ENCODE measurements at places on chromosomes 16 and 17.

- no peak for DNase-seq
These were observed 10.8 kb upstream of the LGALS3BP start for GRCh38 chr17:78990349-78991016.

DNA sequence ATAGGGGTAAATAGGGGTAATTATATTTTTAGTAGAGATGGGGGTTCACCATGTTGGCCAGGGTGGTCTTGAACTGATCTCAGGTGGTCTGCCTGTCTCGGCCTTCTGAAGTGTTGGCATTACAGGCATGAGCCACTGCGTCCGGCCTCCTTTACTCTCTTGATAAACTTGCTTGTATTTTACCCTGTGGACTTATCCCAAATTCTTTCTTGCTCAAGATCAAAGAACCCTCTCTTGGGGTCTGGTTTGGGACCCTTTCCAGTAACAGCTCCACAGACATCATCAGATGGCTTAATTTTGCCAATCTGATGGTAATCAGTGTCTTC, 5.6 kb upstream of the C1QTNF1 start:
- no peak for DNase-seq

DNA sequence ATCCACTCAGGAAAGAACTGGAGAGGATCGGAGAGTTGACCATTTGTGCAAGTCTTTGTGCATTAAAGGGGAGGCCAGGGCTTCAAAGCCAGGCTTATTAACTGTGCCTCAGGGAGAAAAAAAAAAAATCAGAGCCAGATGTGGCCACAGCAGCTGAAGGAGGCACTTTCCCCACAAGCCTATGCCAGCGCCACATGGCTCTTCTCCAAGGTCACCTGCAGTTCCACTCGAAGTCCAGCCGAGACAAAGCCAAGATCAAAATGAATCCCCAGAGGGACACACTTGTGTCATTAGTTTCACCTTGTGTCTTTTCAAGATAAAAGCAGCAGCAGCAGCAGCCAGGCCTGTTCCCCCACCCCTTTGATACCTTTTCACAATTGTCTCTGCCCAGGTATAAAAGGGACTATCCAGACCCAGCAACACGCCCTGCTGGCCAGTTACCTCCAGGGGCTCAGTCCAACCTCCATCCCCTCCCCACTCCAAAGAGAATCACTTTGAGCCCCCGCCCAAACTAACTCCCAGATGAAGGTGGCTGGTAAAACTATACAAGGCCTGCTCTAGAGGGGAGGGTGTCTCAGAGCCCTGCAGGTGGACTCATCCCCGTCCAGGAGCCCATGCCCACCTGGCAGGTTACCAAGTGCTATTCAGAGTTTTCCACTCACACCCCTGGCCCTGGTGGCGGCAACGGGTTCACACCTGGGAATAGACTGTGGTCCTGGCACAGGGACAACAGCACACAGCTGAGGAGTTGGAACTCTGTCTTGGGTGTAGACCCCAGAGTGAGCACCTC, 29.2 kb downstream of the AXIN2 start:
- DNase-seq, result no peak

DNA sequence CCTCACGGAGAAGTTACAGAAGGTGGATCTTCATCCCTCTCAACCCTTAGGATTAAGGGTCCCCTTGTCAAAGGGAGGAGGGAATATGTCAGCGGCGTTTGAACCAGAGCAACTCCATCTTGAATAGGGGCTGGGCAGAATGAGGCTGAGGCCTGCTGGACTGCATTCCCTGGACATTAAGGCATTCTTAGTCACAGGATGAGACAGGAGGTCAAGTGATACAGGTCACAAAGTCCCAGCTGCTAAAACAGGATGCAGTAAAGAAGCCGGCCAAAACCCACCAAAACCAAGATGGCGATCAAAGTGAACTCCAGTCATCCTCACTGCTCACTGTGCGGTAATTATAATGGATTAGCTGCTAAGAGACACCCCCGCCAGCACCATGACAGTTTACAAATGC, 36.7 kb downstream of the RBFOX3 start:
- no peak for DNase-seq

GRCh38 chr17:37212179-37212578, 163.6 kb upstream of the C17orf78 start:
- DNase-seq, result no peak

DNA sequence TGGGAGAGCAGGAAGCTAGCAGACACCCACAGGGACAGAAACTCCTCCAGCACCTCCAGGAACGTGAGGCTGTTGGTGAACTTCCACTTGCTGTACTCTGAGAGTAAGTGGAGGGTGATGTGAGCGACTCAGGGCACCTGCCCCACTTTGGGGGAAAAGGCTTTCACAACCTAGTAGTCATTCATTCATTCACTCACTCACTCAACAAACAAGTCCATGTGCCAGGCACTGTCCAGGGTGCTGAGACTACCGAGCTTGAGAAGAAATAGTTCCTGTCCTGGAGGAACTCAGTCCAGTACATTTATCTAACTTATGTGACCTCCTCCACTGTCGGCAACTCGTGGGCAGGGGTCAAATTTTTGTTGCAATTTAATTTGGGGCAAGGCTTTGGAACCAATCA, 26.6 kb downstream of the LGALS9 start:
- no peak for DNase-seq

GRCh38 chr17:49862781-49863331, 15.0 kb upstream of the TAC4 start:
- no peak for DNase-seq

GRCh38 chr17:40909351-40909750, 24.3 kb upstream of the KRT20 start:
- DNase-seq, result peak; percentile 56

- peak; percentile 26 for DNase-seq
These were observed 919.1 kb upstream of the EEF2KMT start for GRCh38 chr16:6016530-6017184.

GRCh38 chr16:49482690-49483089, 109.1 kb downstream of the C16orf78 start:
- DNase-seq, result no peak

GRCh38 chr17:82915010-82915756, 75.4 kb upstream of the ZNF750 start:
- DNase-seq, result peak; percentile 55

DNA sequence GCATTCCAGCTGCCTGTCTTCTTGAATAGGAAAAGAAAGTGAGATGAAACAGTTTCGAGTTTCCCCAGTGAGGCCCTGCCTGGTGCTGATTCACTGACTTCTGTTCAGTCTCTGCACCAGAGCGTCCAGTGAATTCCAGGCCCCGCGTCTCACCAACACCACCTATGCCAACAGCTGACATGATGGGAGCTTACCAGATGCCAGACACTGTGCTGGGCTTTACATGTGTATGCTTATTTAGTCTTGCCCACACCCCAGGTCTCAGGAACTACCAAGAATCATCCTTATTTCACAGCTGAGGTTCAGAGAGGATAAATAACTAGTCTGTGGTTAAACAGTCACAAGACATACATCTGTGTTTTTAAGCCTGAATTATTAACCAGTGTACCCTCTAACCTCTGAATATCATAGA, 29.1 kb upstream of the IRX6 start:
- no peak for DNase-seq

- DNase-seq, result no peak
These were observed 89.0 kb downstream of the SYCE1L start for GRCh38 chr16:77288222-77288621.

DNA sequence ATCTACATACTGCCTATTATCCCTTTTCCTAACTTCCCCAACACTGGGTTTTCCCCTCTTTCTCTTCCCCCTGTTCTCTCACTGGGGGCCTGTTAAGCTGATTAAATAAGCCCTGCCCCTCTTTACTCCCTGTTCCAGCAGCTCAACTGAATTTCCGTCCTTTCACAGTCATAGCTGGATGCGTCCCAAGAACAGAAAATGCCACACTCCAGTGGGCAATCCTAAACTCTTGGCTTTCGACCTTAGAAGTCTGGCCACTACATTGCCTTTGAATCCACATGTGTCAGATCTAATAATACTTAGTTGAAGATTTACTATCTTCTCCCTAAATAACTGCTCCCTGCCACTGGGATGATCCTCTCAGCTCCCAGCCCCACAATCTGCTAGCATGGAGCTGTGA, 34.5 kb downstream of the KCNJ16 start:
- DNase-seq, result no peak

GRCh38 chr16:6111390-6111789, 1013.8 kb upstream of the EEF2KMT start:
- no peak for DNase-seq

GRCh38 chr16:88810912-88811768, 588 bp downstream of the APRT start:
- DNase-seq, result peak; percentile 88

GRCh38 chr16:65111306-65111705, 10.6 kb downstream of the CDH11 start:
- DNase-seq, result no peak

DNA sequence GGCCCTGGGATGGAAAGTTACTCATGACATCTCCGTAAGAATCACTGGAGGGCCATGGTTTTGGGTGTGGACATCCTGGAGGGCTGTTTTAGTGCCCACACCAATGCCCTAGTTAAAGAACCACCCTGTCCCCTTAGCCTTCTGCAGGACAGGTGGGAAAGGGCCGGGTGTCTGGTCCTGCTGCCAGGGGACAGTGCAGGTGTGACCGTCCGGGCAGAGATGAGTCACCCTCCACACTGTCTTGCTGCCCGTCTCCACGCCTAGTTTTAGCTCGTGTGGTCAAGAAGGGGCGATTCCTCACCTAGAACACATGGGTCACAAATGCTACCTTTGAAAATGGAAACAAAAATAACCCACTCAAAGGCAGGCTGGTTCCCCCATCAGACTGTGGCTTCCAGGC, 17.0 kb downstream of the CEP295NL start:
- DNase-seq, result no peak

DNA sequence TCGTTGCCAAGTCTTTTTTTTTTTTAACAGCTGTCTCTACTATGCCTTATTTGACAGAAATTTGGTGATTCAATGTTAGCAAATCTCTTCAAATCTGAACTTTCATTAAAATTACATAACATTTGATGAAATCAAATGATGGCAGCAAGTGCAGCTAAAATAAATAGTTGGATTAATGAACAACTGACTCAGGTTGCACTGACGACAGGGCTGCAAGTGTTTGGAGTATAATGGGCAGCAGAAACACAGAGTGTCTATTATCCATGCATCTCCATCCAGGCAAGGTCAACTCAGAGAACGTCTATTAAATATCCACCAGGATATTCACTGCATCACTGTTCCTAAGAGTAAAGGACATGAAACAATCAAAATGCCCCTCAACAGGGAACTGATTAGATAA, 109.8 kb downstream of the SLC39A11 start:
- no peak for DNase-seq

GRCh38 chr17:77189148-77189547, 48.4 kb downstream of the SEC14L1 start:
- DNase-seq, result peak; percentile 64

DNA sequence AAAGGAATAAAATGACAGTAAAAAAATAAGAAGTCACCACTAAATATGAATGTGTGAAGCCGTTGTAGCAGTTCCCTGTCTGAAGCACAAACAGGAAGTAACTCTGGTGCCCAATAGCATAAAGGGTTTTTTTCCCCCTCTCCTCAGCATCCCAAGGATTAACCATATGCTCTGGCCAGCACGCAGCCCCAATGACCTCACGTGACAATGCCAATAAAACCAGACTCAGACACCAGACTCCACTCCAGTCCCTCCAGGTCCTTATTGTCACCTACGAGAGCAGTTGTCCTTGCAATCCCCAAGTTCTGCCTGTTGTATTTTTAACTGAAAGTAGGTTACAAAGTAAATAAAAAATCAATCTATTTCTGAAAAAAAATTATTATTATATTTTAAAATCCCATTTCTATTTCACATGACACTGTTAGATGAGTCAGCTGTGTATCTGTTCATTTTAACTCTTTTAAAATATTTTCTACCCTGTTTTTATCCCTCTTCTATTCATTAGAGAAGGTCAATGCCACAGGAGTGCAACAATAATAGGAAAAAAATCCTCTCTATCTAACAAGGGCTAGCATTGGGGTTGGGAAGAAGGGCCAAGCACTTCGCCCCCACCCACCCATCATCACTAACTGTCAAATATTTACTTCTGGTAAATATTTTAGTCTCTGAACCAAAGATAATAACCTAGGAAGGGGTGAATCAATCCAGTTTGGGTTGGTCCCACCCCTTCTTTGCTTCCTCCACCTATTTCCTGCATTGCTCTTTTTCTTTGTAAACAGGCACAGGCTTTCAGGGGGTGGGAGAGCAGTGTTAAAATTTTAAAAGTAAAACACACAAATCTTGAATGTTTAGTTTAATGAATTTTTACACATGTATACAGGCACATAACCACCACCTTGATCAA, 6.6 kb downstream of the PRAC1 start:
- no peak for DNase-seq

DNA sequence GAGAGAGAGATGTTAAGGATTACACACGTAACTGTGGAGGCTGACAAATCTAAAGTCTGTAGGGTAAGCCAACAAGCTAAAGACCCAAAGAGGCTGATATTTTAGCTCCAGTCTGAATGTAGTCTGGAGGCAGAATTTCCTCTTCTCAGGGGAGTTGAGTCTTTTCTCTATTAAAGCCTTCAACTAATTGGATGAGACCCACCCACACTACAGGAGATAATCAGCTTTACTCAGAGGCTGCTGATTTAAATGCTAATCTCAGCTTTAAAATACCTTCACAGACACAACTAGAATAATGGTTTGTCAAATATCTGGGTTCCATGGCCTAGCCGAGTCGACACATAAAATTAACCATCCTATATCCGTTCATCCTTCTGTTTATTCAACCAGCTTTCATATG, 204.3 kb upstream of the PSMD7 start:
- no peak for DNase-seq

DNA sequence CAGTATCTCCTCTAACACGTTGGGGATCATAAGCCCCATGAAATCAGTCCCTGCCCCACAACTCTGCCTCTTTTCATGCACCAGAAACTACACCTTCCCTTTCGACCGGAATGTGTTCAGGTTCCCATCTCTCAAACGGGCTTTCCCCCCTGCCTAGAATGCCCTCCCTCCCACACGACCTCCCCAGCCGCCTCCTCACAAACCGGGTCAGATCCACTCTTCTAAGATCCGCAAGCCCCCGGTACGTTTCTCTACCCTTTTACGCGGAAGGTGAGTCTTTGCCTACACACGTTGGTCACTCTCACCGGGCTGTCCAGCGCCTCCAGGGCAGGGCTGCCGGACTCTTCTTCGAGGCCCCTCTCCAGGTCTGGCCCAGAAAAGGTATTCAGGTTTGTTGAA, 708 bp downstream of the DHX33 start:
- peak; percentile 26 for DNase-seq

- DNase-seq, result no peak
These were observed 6.8 kb upstream of the FOXN1 start for GRCh38 chr17:28499364-28499664.

DNA sequence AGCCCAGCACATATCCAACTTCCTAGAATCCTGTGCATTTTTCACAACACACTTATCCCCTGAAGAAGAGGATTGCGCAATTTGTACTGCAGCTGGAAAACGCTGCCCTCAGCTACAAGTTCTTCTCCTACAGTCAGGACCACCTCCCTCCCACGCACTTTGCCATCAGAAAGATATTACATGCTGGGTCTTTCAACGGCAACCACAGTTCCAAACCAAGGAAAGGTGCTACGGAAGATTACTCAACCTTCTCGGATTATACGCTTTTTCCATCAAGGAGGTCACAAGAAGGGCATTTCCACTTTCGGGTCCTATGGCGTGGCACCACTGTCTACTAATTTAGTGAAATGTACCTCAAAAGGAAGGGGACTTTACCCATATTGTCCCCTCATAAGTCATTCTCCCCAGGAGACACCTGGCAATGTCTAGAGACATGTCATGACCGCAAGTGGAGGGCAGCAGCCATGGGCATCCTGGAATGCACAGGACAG, 35.2 kb downstream of the USP7 start:
- no peak for DNase-seq

- DNase-seq, result no peak
These were observed 5.4 kb downstream of the METTL22 start for GRCh38 chr16:8626946-8627345.

All from GM20000 (cell line).